ENCODE measurements at places on chromosomes 6 and 20. TPM values are rescaled to one million over a fixed set of nuclear protein-coding genes. Genes with fewer than 3 reads are reported as not detected.

GATA5 gene
- not detected for total RNA-seq

GRCh38 chr6:87575423-87575822, 14.4 kb downstream of the RARS2 start:
- no peak for DNase-seq

- no peak for DNase-seq
Observed at GRCh38 chr20:51529081-51529681, 13.3 kb downstream of the NFATC2 start.

ZFP64 gene
- 16.4 TPM for total RNA-seq

Data from left colon (tissue), 2 donors.